ENCODE measurements at places on chromosomes 2 and 18.

DNA sequence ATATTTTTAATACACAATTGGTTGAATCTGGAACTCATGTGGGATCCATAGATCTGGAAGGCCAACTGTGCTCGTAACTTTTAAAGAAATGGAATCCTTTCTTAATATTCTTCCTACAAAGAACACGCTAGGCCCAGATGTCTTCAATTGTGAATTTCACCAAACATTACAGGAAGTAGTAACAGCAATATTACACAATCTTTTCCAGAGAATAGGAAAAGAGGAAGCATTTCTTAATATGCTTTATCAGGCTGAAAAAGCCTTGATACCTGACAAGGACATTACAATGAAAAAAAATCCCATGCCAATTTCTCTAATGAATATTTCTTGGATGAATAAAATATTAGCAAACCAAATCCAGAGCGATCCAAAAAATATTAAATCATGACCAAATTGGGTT, 80.3 kb upstream of the HAAO start:
- no peak for DNase-seq

GRCh38 chr2:147469471-147469870, 375.4 kb upstream of the ACVR2A start:
- DNase-seq = no peak

DNA sequence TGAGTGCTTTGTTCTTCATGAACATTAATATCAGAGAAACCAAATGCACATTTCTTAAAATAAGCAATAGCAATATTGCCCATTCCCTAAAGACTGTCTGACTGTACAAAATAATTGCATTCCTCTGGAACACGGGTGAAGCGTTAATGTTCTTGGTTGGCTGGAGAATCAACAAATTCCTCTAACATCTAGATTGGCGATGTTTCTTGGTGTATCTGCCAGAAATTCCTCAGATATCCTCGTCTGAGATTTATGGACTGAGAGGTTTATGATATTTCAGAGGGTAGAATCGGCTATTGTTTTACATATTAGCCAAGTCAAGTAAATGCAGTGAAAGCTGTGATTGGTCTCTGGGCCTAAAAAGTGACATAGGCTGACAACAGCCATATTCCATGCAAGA, 27.1 kb upstream of the SPTBN1 start:
- no peak for DNase-seq

GRCh38 chr18:71831039-71831438, 713.1 kb downstream of the CBLN2 start:
- no peak for DNase-seq

GRCh38 chr18:22640281-22640842, 222.6 kb upstream of the CTAGE1 start:
- no peak for DNase-seq

GRCh38 chr2:170973492-170974303, 44.6 kb downstream of the GORASP2 start:
- peak; percentile 90 for DNase-seq

- DNase-seq = no peak
Measured at GRCh38 chr2:168850846-168851245, 39.4 kb downstream of the SPC25 start.

GRCh38 chr2:50723286-50723938, 308.5 kb downstream of the NRXN1 start:
- DNase-seq = no peak

DNA sequence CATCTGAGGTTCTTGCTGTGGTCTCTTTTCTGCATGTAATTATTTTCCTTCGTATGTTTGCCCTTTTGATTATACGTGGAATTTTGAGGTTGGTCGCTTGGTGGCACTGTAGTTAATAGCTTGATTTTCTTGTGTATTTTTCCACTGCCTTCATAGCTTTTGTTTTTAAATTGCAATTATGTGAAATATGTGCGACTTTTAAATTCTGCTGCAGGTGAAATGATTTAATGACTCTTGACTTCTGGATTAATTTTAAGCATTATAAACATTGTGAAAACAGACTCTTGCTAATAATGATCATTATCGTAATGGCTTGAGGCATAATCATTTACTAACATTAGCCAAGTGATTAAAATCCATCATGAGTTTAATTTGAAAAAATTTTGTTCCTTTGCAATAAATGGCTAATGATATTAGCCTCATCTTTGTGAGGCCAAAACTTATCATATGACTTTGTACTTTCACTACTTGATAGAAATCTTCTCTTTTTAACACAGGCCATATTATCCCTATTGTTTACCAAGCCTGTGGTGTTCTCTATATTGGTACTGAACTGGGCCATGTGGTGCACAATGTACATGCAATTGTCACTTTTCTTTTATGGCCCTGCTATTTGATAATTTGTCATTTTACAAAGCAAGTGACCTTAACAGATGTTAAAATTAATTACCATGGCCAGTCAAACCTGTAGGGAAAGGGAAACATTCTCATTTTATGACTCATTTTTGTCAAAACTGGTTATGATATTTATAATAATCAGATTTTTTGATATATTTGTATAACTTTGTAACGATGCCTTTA, 62.8 kb upstream of the NEUROD1 start:
- no peak for DNase-seq

DNA sequence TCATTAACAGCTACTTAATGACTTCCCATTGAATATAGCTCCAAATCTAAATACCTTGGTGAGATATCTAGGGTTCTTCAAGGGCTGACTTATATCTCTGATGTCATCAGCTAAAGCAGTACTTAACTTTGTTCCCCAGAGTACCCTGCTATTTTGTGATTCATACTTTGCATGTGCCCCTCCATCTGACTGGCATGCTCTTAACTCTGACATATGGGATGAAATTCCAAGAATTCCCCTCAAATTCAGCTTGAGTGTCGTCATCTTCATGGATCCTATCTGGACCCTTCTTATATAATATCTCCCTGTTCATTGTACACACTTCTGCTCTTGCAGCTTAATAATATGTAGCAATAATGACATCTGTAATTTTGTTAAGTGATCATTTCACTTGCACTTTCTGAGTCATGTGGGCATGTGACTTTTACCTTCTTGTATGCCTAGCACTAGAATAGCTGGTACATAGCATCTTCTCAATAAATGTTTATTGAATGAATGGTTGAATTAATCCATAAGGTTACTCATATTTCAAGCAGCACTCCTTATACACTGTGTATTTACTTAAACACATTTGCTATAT, 172.9 kb downstream of the WDR7 start:
- DNase-seq = no peak

DNA sequence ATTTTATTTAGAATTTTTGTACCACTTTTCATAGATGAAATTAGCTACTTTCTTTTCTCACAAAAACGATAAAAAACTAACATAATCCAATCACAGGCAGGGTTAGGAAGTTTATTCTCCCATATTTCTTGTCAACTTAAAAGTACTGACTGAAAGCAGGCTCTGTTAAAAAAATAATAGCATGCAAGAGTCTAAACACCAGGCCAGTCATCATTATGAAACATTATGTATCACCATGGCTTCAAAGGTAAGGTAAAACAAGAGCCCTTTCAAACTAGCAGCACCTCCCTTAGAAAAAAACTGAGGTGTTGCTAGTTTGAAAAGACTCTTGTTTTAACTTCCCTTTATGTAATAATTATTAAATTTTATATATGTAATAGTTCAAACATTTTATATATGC, 848.0 kb downstream of the RNF144A start:
- no peak for DNase-seq

DNA sequence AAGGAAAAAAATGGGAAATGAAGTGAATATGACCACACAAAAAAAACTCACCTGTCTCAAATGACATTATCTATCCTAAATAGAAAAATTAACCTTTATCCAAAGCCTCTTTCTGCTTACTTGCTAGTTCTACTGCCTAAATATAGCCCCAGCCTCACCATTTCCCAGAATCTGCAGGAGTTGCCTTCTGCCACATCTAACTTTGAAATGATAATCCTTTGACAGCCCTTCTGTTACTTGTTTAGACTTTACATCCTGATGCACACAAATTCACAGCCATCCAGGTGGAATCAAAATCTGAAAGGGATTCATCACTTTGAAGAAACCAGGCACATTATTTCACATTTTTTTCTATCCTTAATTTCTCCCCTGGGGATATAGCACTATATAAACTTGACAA, 1356.2 kb upstream of the NXPH2 start:
- no peak for DNase-seq

GRCh38 chr2:71743995-71744675, 290.8 kb downstream of the DYSF start:
- no peak for DNase-seq

DNA sequence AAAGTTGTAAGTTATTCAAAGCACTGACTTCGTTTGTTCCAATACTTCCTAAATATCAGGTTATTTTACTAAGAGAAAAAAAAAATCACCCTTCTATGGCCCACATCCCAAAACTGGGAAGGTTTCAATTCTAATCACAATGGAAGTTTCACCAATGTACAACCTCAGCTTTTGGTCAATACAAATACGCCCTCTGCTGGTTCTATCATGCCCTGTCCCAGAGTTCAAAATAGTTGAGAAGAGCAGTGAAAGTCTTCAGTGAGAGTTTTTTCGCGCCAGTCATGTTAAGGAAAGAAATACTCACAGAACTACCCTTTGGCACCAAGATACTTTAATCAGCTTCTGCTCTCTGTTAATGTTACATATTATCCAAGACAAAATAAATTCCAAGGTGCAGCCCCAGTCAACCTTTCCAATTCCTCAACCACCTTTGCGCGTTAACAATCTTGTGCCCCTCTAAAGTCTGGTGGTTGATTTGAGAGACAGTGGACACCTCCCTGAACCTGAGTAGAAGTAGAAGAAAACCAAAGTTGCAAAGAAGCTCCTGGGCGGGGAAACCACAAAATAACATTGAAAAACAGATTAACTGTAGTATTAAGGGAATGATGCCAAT, 59.9 kb downstream of the SUMO1 start:
- DNase-seq = peak; percentile 49

DNA sequence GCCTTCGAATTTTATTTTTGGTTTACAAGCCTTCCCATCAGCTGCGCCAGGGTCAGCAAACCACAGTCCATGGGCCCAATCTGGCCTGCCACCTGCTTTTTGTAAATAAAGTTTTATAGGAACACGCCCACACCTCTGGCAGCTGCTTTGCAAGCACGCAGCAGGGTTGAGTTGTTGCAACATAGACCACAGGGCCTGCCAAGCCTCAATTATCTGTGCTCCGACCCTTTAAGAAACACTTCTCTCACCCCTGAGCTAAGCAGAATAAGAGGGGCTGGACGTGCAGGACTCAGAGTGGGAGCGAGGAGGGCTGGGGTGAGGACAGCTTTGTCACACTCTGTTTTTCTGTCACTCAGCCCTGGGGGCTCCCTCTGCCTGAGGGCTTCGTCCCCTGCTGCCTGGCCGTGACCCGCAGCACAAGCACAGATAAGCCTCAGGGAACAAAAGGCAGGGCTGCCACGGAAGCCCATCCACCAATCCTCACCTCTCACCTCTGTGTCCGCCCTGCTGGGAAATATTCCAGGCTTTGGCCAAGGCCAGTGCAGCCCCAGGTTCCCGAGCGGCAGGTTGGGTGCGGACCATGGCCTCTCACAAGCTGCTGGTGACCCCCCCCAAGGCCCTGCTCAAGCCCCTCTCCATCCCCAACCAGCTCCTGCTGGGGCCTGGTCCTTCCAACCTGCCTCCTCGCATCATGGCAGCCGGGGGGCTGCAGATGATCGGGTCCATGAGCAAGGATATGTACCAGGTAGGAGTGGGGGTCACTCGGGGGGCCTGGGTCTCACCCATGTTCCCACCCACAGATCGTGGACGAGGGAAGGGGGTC, at the start of gene AGXT:
TSS of gene AGXT (plus strand) at position 539 of the 823 bp plus-strand sequence. CDS start at position 581, 42 bp downstream.
- DNase-seq = no peak

DNA sequence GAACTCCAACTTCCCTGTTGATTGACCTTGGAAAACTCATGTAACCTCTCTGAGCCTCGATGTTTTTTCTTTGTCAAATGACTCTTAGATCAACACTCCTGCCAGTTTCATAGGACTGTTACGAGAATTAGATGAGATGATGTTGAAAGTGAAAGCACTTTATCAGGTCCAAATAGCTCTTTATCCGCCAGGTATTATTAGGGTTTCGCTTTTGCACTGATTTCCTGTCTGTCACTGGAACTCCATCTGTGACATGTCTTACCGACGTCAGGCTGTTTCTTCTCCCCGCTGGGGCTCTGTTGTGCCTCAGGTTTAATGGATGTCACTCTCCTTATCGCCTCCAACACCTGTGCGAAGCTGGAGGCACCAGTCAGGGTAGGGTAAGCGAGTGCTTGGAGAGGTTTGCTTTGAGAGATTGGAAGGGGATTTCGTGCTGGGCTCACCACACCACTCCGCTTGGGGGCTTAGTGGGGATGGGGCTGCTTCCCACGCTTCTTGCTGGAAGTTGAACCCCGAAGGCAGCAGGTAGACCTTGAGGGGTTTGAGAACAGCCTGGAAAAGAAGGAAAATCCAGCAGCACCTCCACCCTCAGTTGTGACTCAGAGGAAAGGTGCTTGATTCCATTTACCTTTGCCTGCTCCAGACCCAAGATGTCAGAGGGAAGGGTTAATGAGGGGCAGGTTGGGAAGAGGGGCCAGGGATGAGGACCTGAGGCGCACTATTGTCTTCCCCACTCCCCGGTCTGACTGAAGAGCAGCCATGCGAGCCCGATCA, 4.3 kb downstream of the GAD1 start:
- no peak for DNase-seq

DNA sequence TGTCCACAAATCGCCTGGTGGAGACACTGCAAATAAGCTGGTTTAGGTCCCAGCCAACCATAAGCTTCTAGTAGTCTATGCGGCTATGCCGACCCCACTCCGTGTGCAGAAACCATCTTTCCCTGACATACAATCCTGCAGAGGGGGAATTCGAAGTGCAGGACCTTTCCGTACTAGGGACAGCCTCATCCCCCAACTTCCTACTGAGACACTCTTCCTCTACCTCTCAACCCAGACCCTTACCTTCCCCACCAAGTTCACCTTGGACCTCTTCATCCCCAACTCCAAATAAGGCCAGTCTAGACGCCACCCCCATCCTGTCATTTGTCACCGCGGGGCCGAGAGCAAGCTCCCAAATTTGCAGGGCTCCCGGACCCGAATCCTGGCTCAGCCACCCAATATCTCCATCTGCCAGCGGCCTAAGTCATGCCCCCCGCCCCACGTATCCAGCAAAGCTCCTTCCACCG, 496 bp downstream of the SUCLG1 start:
- DNase-seq = peak; percentile 20

- no peak for DNase-seq
Measured at GRCh38 chr18:21386523-21387240, 144.7 kb downstream of the GREB1L start.

- DNase-seq = no peak
Measured at GRCh38 chr2:78521938-78522337, 503.6 kb upstream of the REG3G start.

Data from activated CD8-positive, alpha-beta memory T cell treated with anti-CD3 and anti-CD28 coated beads, Interleukin-2, amount 50 U/mL, for 4 hours (primary cell).